Fibroblast of the aortic adventitia (primary cell): ENCODE measurements at places on chromosomes 2 and 18.

DNA sequence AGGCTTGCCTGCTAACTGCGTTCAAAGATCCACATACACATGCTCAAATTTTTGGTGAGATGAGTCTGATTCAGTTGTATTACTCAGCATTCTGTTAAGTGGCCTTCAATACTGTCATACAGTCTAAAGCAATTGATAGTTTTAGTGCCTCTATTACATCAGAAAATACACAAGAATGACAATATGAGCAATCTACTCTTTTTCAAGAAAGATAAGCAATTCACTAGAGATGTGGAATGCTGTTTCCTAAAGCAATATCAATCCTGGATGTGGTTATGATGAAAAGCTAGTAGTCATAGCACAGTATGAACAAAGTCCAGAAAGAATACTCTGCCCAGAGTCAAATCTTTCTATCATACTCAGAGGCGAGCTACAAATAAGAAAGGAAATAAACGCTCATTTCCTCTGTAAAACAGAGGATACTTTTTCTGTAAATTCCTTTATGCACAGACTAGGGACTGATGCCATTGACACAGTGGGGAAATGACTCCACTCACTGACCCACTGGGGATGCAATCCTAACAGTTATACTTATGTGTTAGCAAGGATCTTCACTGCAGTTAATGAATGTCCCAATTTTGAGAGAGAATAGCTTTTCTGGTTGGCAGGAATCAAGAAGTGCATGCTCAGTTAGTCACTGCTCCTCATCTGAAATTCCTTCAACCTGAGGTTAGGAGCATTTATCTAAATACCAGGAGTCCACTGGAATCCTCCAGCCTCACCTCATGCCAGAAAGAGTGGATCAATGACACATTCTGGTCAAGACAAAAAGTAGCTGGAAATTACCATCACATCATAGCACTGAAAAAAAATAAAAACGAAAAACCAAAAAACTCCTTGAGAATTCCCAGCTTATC lies 83.3 kb downstream of the PDE11A start:
- peak; percentile 16 for DNase-seq

- no peak for DNase-seq
These were observed 223.2 kb downstream of the ALK start for GRCh38 chr2:29698216-29698615.

DNA sequence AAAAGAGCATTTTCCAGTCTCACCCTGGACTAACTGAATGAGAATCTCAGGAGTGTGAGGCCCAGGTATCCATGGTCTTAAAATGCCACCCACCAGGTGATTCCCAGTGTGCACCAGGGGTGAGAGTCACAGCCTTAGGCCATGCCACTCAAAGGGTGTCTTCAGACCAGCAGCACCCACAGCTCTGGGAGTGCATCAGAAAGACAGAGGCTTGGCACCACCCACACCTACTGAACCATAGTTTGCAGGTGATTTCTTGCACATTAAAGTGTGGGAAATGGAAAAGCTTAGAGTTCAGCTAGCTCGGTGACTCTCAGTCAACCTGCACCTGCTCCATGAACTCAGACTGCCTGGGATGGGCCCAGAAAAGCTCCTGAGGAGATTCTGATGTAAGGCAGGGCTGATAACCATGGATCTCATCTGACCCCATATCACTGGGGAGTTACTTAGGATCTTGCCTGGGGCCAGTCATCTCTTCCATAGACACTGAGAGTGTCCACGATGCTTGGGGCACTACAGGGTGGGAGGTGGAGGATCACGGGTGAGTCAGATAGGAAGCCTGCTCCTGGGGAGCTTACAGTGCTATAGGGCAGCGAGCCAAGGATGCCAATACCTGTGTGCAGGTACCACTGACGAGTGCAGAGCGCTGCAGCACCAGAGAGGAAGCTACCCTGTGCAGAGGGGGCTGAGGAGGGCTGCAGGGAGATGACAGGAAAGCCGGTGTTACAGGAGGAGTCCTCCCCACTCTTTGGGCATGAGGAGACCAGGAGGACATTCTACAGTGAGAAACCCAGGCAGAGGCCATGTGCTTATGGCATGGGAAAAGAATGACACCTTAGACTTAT lies 4.6 kb downstream of the IL37 start:
- no peak for DNase-seq

- peak; percentile 37 for DNase-seq
These were observed 7.6 kb upstream of the ADAM23 start for GRCh38 chr2:206435742-206436141.

DNA sequence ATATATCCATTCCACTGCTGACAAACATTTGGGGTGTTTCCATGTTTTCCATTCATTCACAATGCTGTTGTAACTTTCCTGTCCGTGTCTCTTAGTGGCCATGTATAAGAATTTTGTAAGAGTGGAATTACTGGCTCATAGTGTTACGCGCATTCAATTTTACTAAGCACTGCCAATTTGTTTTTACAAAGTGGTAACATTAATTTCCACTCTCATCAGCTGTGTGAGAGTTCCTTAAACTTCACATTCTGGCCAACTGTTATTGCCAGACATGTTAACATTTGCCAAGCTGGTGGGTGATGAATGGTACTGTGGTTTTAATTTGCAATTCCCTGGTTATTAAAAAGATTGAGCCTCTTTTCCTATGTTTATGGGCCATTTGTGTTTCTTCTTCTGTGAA lies 134.2 kb downstream of the DTNB start:
- DNase-seq = peak; percentile 58

- DNase-seq = peak; percentile 54
These were observed 63.4 kb upstream of the ZBTB7C start for GRCh38 chr18:48472610-48473009.

GRCh38 chr2:143246815-143247744 lies 117.9 kb downstream of the ARHGAP15 start:
- no peak for DNase-seq

GRCh38 chr2:32931945-32932709 lies 14.6 kb upstream of the LTBP1 start:
- DNase-seq = no peak
